Mesothelial cell of epicardium (in vitro differentiated cells): ENCODE measurements at places on chromosomes 7 and 10.

DNA sequence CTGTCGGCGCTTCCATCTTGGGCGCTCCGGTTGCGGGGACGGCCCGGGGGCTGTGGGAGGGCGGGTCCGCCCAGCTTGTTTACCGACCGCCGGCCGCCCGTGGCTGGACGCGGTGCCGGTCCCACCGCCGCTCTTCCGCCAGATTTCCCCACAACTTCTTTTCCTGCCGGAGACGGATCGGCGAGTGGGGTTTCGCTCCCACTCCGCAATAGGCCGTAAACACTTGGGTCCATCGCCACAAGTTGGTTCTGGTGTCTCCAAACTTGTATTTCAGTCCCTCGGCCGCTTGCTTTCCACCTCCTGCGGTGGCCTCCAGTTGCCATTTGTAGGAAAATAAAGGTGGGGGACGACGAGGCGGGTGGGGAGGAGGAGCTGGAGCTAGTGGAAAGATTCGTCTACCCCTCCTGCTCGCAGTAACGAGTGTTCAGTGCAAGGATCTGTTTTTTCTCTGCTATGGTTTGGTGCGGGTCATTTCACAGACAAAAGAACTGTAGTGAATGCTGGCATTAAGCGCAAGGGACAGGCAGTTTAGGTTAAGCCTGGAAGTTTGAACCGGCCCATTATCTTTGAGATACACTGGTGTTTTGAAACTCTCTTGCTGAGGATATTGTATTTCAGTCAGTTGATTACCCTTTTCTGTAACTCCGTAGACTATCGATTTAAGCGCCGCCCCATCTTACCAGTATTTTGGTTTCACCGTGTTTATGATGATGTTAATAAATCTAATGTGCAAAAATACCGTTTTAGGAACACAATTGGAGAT lies 24.3 kb upstream of the ZRANB1 start:
- H3K4me3 ChIP-seq: peak overlapping the region; percentile 96
- H3K4me1 ChIP-seq: peaks cover 26% of the 10 kb centered on the region
- H3K36me3 ChIP-seq: no peaks in the 10 kb centered on the region
- peaks cover 2% of the 10 kb centered on the region for H3K27me3 ChIP-seq
- H3K27ac ChIP-seq: peak overlapping the region; percentile 99

DNA sequence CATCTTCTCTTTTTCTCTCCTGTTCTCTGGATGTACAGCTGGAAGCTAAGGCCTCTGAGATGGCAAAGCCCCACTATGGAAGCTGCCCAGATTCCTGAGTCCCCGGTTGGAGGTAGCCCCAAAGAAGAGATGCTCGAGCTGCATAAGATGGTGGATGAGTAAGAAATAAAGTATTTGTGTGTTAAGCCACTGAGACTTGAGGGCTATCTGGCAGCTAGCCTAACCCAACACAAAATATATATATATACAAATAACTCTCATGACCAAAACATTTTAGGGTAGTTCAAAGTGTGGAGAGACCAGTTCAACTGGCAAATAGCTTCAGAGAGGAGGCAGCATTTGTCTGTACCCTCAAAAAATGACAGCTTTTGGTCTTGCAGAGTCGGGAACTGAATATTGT lies 72.4 kb upstream of the PDE1C start:
- no peaks in the 10 kb centered on the region for H3K36me3 ChIP-seq
- H3K27me3 ChIP-seq: peaks cover 32% of the 10 kb centered on the region
- no peaks in the 10 kb centered on the region for H3K4me1 ChIP-seq
- no peak overlapping the region for H3K27ac ChIP-seq
- H3K4me3 ChIP-seq: no peak overlapping the region

DNA sequence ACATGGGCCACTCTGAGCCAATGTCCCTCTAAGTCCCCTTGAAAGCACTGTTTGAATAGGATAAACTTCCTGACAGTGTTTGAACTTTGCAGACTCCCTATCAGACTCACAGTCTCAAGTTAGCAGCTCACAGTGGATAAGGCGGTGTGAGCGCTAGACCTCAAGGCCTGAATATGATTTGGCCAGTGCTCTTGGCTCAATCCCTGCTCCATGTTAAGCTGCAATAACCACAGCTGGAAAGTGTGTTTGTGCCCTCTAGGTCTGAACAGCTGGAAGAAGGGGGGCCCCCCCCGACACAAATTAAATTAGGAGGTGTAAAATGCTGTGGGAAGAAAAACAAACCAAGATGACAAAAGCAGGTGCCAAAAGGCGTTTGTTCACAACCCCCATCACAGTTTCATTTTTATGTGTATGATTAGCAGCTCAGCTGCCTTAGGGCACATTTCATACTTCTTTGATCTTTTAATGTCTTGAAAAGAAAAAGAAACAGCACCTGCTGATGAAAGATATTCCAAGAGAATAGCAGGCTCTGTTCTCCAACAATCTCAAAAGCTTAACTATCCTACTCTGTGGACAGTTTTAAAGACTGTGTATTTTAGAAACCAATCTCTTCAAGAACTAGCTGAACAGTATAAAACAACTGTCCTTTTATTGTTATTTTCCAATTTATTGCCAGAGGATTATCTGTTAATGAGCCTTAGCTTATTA lies 167.6 kb downstream of the SNX13 start:
- H3K27ac ChIP-seq: peak overlapping the region; percentile 17
- no peak overlapping the region for H3K4me3 ChIP-seq
- H3K27me3 ChIP-seq: no peaks in the 10 kb centered on the region
- H3K36me3 ChIP-seq: no peaks in the 10 kb centered on the region

DNA sequence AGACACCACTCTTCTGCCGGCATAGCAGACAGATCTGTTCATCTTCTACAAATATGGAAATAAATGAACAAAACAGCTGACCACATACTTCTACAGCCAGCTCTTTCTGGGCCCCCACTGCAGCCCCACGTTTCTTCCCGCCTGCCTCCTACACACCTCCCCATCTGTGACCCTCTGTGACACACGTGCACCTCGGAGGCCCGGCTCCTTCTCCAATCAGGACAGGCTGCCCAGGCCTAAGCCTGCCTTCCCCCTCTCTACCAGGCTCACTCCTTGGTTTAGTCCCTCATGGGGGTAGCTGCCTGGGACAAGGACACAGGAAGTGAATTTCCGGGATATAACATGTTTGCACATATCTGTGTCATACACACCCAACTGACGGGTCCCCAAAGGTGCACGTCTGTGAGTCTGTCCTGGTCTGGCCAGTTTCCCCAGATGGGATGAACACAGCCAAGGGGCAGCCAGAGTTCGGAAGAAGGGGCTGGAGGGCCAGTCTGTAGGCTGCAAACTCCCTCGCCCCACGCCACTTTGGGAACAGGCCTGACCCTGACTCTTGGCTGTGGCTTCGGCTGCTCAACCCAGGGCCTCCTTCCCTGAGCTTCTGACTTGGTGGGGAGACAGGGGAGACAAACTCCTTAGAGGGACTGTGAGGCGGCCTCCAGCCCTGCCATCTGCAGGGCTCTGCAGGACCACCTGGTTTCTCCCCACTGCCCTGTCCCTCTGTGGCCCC lies 30.3 kb downstream of the PITRM1 start:
- H3K27me3 ChIP-seq: no peaks in the 10 kb centered on the region
- H3K36me3 ChIP-seq: peaks cover 60% of the 10 kb centered on the region
- no peak for DNase-seq
- peaks cover 13% of the 10 kb centered on the region for H3K4me1 ChIP-seq
- peak overlapping the region; percentile 78 for H3K27ac ChIP-seq

GRCh38 chr7:87083865-87084519 lies 24.5 kb upstream of the ELAPOR2 start:
- no peaks in the 10 kb centered on the region for H3K36me3 ChIP-seq
- no peak overlapping the region for H3K27ac ChIP-seq
- DNase-seq: no peak
- no peaks in the 10 kb centered on the region for H3K4me1 ChIP-seq
- H3K4me3 ChIP-seq: no peak overlapping the region
- H3K27me3 ChIP-seq: no peaks in the 10 kb centered on the region

DNA sequence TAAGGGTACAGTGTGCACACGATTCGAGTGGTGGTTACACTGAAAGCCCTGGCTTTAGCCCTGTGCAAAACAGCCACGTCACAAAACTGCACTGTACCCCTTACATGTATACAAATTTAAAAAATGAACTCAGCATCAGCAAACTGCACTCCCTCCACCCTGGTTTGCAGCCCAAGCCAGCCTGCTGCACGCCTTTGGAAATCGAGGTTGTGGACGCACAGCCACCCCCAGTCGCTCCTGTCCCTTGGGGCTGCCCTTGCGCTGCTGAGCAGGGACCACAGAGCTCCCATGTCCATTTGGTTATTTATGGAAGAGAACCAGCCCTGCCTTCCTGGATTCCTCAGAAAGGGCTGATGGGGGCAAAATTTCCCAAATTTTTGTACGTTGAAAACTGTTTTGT lies 98.8 kb downstream of the INPP5A start:
- no peak overlapping the region for H3K27ac ChIP-seq
- peaks cover 16% of the 10 kb centered on the region for H3K4me1 ChIP-seq
- peaks cover 6% of the 10 kb centered on the region for H3K36me3 ChIP-seq

GRCh38 chr7:27434756-27435400 lies 192.3 kb downstream of the EVX1 start:
- H3K36me3 ChIP-seq: no peaks in the 10 kb centered on the region
- H3K4me1 ChIP-seq: peaks cover 16% of the 10 kb centered on the region
- peak overlapping the region; percentile 60 for H3K27ac ChIP-seq
- H3K27me3 ChIP-seq: no peaks in the 10 kb centered on the region
- no peak for DNase-seq

DNA sequence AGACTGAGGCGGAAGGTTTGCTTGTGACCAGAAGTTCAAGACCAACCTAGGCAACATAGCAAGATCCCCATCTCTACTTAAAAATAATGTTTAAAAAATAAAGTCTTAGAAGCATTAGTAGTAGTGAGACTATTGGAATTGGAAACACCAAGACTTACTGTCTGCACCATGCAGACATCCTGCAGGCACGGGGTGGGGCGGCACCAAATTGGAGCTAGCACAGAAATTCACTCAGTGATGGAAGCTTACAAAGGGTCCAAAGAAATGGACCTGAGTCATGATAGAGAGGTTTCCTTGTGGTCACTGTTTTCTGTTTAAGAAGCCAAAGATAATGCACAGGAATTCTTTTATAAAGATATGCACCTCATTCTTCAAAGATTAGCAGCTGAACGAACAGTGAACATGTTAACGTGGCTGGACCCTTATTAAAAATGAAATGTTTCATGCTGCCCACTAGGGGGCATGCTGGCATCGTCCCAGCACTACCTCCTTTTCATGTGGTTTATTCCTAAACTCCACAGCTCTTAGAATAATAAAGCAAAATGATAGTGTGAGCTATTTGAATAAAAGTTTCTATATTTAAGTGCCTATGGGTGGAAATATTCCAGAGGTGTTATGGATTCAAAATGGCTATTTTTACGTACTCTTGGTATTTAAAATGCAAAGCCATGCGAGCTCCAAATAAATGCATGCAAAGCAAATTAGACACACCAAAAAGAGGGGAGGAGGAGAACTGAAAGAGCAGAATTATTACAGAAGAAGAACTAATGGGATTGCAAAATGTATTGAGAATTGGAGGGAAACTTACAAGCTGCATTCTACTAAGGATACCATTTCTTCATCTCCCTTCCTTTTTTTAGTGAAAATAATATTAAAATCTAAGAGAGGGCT lies 28.6 kb downstream of the PDSS1 start:
- H3K4me1 ChIP-seq: no peaks in the 10 kb centered on the region
- H3K36me3 ChIP-seq: peaks cover 13% of the 10 kb centered on the region
- H3K4me3 ChIP-seq: no peak overlapping the region
- peak; percentile 36 for DNase-seq
- no peak overlapping the region for H3K27ac ChIP-seq
- H3K27me3 ChIP-seq: no peaks in the 10 kb centered on the region

- H3K4me3 ChIP-seq: no peak overlapping the region
- peaks cover 4% of the 10 kb centered on the region for H3K36me3 ChIP-seq
- peak overlapping the region; percentile 60 for H3K27ac ChIP-seq
- peaks cover 41% of the 10 kb centered on the region for H3K4me1 ChIP-seq
- no peaks in the 10 kb centered on the region for H3K27me3 ChIP-seq
Measured at GRCh38 chr7:95095966-95096540, 188.7 kb downstream of the PPP1R9A start.

GRCh38 chr7:139851770-139852481 lies 22.9 kb downstream of the TBXAS1 start:
- DNase-seq: no peak
- H3K36me3 ChIP-seq: no peaks in the 10 kb centered on the region
- H3K4me3 ChIP-seq: no peak overlapping the region
- H3K27ac ChIP-seq: no peak overlapping the region
- H3K4me1 ChIP-seq: no peaks in the 10 kb centered on the region

DNA sequence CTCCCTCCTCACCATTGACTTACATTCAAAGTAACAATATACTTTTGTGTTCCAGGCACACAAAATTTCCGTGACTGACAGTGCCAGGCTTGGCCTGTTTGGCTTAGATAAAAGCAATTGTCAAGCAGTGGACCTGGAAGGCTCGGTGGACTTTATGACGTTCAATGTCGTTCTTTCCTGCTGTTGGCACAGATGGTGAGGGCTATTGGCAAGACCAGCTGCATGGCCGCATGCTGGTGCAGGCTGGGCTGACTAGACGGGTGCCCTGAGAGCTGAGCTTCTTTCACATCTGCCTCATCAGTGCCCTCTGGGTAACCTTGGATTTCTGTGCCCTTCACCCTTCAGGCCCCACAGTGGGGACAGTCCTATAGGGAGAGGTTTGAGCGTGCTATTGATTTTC lies 45.2 kb downstream of the WIPF3 start:
- H3K36me3 ChIP-seq: no peaks in the 10 kb centered on the region
- no peak overlapping the region for H3K4me3 ChIP-seq
- H3K4me1 ChIP-seq: peaks cover 51% of the 10 kb centered on the region
- H3K27ac ChIP-seq: no peak overlapping the region
- H3K27me3 ChIP-seq: peaks cover 5% of the 10 kb centered on the region

DNA sequence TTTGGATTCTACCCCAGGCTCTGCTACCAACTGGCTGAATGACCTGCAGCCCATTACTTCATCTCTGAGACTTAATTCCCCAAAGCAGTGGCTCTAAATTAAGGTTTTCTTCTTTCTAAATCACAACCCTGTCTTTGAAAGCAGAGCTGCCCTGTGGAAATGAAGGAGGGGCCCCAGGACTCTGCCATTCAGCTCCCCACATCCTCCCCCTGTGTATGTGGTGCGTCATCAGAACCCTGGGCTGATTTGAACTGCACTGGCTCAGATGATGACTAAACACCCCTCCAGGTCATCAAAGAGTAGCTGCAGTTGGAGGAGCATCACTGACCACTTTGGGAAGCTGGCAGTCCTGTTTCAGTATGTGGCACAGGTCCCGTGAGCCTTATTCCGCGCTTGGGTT lies 46.6 kb downstream of the BPGM start:
- peaks cover 66% of the 10 kb centered on the region for H3K4me1 ChIP-seq
- no peak overlapping the region for H3K4me3 ChIP-seq
- H3K27ac ChIP-seq: peak overlapping the region; percentile 44
- DNase-seq: no peak
- no peaks in the 10 kb centered on the region for H3K36me3 ChIP-seq
- H3K27me3 ChIP-seq: no peaks in the 10 kb centered on the region

GRCh38 chr7:95318501-95319100 lies 5.7 kb downstream of the PON1 start:
- no peak overlapping the region for H3K27ac ChIP-seq
- no peak overlapping the region for H3K4me3 ChIP-seq
- DNase-seq: no peak
- no peaks in the 10 kb centered on the region for H3K36me3 ChIP-seq
- H3K4me1 ChIP-seq: no peaks in the 10 kb centered on the region

- H3K36me3 ChIP-seq: no peaks in the 10 kb centered on the region
- DNase-seq: no peak
- H3K27me3 ChIP-seq: no peaks in the 10 kb centered on the region
- peaks cover 13% of the 10 kb centered on the region for H3K4me1 ChIP-seq
- H3K27ac ChIP-seq: no peak overlapping the region
Measured at GRCh38 chr7:158530800-158531609, 56.6 kb downstream of the PTPRN2 start.

- peak overlapping the region; percentile 93 for H3K27ac ChIP-seq
- H3K27me3 ChIP-seq: no peaks in the 10 kb centered on the region
- H3K36me3 ChIP-seq: peaks cover 18% of the 10 kb centered on the region
- H3K4me1 ChIP-seq: peaks cover 23% of the 10 kb centered on the region
Measured at GRCh38 chr10:97426776-97427570, 982 bp downstream of the PGAM1 start.
